ENCODE measurements at places on chromosomes 2 and 18.

DNA sequence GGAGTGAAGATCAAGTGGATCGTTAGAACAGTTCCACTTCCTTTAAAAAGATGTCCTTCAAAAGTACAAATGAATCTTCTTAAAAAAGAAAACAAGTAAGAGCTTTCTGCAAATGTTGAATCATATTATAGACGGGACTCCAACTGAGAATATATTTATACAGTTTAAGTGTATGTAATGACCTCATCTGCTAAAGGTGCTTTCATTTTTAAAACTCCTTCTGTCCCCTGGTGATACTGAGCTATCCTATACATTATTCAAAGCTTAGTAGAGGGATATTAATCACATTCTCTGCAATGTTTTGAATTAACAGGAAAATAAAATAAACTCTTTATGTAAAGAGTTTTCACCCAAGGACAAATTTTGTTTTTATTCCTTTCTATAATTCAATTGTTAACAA is 420.7 kb upstream of the SLC8A1 start:
- no peak for DNase-seq

- DNase-seq, result no peak
Measured at GRCh38 chr2:207734636-207735512, 23.4 kb downstream of the CCNYL1 start.

DNA sequence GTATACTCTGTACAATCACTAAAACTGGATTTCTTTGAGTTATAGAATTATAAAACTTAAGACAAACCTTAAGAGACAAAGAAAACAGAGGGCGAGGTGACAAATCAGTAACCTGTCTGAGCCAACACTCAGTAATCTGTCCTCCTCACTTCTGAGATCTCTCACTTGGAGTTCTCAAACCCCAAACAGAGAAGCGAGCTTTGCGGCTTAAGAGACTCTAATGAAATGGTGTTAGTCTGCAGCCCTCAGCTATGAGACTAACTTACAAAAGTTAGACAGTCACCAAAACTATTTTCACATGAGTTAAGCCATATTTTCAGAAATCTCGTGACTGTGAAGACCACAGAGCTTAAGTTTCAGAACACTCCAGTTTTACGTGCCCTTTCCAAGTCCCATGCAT is 140.6 kb downstream of the TMX3 start:
- no peak for DNase-seq

DNA sequence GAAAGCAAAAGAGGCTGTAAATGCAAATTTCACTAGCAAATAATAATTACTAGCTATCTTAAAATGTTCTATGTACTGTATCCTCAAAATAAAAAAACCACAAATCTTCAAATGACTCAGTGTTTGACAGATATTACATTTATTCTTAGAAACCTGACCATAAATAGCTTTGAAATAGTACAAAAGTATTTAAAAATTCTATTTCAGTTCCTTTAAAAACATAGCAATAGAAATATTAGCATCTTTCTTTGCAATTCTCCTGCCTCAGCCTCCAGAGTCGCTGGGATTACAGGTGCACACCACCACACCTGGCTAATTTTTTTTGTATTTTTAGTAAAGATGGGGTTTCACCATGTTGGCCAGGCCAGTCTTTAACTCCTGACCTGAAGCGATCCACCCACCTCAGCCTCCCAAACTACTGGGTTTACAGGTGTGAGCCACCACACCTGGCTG is 50.6 kb downstream of the MSH6 start:
- no peak for DNase-seq

DNA sequence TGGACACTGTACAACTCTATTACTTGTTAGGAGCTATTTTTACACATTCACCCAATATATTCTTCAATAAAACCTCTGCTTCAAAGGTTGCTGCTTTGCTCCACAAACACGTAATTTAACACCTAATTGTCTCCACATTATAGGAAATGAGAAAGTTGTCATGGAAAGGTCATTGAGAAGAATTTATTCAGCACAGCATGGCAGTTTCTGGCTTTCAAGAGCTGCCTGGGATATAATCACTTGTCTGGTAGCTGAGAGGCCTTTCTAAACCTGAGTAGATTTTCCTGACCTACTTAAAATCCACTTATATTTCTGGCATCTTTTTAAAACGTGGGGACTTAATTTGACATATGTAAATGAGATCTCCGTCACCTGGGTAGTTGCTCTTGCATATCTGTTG is 216.1 kb downstream of the ZNF804A start:
- DNase-seq, result no peak

- DNase-seq, result no peak
Measured at GRCh38 chr2:94982675-94983074, 42.8 kb upstream of the MAL start.

- peak; percentile 62 for DNase-seq
Measured at GRCh38 chr2:108927936-108928659, 60.9 kb downstream of the EDAR start.

- no peak for DNase-seq
Measured at GRCh38 chr2:128640166-128640844, 321.6 kb upstream of the HS6ST1 start.

GRCh38 chr2:132268977-132269523 is 107.3 kb upstream of the ANKRD30BL start:
- no peak for DNase-seq

GRCh38 chr18:74905247-74905646 is 303.7 kb downstream of the PTGR3 start:
- no peak for DNase-seq

DNA sequence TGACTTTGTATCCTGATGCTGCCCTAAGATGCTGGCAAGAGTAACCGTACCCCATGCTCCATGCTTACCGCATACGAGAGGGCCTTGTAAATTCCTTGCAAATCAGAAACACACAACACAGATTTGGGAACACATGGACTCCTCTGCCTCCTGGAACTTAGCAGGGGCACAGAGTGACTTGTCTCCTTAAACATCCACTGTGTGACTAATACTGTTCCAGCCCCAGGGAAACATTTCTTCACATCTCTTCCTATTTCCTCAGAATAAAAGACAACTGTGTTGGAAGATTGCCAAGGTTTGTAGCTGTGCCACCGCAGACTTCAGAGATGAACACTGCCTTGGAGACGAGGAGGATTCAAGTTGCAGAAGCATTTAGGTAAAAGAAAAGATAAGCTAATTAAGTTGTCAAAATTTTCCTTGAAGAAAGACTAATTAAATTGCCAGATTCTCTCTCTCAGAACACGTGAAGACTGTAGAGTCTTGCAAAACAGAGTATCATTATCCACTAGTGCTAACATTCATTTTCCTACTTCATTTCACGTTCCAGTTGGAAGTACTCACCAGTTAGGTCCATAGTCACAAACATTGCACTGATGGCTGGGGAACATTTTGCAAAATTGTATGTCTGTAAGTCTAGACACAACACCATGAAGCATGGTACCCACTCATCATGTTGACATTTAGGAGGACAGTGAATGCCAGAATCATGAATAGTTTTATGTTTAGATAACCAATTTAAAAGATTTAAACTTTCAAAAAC is 188.8 kb downstream of the TSN start:
- DNase-seq, result no peak

DNA sequence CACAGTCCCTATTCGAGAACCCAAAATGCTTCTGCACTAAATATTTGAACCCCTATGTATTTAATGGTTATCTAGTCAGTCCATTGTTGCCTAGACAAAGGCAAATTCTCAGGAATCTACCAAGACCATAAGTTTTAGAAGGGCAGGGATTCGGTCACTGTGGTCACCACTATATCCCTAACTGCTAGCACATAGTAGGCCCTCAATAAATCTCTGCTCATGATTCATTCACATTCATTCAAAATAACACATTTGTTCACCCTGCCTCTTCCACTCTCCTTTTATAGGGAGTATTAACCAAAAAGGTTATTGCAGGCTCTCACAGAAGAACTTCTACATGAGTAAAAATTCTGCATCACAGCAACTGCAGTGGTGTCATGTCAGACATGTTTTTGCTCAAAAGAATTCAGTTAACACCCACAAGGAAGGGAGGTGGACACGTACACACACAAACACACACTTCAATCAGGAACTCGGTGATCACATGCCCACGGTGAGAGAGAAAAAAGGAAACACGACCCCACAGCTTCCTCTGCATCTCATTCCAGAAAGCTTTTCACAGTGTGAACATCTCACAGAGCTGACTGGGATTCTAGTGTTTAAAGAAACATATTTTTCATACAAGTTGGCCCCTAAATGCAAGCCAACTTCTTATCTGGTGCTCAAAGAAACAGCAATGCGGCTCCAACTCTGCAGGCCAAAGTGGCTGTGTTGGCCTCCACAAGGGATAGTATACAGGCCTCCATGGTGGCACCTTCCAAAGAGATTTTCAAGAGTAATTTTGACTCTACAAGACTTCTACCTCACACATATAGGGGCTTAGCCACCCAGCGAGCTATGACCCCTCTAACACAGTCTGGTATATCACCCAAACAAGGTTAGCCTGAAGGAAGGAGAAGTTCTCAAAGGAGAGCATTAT is 98.0 kb downstream of the ANKRD44 start:
- peak; percentile 61 for DNase-seq

DNA sequence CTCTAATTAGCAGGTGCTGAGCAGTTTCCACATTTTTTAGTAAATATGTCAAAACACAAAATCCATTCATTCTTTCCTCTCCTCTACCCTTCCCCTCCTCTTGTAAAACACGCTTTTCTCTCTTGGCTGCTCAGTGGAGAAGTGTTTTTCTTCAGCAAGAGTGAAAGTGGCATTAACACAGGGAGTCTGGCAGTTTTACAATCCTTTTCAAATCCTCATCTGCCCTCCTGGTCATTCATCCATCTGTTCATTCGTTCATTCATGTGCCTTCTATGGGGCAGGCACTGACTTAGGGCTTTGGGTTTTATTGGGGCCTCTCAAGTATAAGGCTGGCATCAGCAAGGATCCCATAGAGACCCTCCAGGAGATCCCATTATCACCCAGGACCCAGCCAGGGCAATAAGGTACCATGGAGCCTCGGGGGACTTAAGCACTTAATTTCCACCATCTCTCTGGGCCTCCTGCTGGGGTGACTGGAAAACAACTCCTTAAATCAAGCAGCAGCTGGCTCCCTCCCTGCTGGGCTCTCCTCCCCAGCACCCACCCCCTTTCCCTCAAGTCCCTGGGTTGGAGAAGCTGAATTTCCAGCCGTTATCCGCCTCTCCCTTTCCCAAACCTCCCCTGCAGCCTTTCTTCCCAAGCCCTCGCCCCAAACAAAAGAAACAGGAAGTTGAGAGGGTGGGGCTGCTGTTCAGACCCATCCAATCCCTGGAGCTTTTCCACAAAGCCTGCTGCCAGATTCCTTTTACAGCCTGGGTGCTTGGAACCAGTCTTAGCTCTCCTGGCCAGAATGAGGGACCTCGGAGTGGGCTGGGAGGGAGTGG is 32.6 kb downstream of the MARCHF4 start:
- DNase-seq, result no peak

DNA sequence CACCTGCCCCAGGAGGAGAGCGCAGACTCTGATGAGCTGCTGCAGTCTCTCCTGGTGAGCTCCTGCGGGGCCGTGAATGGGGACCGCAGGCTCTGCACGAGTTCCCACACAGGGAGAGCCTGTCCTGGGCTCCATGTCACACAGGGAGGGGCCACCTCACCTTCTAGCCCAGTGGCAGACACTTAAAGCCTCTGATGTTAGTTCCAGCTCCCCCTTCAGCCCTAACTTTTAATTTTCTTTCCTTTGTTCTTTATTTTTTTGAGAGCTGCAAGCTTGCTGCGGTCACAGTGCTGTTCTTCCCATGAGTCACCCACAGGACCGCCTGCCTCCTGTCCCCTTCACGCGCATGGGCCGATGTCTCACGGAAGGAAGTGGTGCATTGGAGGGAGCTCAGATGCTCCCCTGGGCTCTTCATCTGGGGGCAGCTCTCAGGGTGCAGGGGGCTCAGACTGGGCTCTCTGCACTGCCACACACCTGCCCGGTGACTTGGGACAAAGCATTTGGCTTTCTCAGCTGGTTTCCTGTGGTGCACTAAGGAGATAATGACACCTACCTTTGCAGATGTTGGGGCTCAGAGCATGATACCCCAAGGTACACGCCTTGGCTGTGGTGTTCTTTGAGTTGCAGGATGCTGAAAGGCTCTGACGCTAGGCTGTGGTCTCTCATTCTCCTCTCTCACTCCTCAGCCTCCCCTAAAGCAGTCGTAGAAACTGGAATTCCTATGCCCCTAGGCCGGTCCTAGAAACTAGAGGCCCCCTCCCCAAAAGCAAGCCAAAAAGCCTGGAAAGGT is 37.2 kb upstream of the PXDN start:
- DNase-seq, result peak; percentile 24

DNA sequence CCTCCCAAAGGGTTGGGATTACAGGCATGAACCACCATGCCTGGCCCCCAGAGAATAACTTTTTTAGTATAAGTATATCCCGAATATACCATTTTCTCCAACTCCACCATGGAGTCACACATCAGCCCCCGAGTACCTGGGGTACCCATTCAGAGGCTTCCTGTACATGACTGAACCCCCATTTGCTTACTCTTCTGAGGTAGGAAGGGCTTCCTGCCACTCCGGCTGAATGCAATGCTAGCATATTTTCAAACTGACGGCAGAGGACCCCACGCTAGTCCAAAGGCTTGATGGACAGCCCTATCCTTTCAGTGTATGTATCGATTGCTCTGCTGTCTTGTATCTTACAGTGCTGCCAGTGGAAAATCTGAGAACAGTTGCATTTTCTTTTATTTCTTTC is 220.6 kb upstream of the SH3BP4 start:
- DNase-seq, result no peak

- DNase-seq, result no peak
Measured at GRCh38 chr2:108884619-108885018, 98.0 kb downstream of the CCDC138 start.

Measured in CD4-positive, alpha-beta T cell treated with Interleukin-6 for 4 hours (primary cell).